ENCODE measurements at places on chromosomes 11 and 22.

- no peak for DNase-seq
These were observed 267.6 kb upstream of the TENM4 start for GRCh38 chr11:79708319-79708932.

DNA sequence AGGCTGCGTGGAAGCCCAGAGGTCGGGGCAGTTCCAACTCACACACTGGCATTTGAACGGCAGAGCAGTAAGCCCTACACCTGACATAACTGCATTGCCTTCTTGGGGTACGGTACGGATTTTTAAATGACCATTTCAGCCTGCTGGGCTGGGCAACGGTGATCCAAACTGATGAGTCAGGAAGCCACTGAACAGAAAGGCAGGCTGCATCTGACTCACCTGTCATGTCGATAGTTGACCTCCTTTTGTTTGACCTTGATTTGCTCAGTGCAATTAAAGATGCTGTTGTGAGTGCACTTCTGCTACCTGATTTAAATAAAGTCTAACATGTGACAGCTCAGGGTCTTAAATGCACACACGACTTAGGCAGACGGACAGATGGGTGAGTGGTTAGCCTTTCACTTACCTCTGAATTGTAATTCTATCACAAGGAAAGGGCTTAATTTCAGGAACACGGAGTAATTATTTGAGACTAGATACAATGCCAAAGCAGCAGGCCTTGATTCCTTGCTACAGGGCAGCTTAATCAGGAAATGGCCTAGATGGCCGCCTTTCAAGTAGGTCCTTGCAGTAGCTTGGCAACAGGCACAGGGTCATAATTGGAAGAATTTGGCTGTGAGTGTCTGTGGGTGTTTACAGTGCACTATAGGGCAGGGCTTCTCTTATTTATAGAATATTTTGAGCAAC, 52.2 kb downstream of the BMAL1 start:
- DNase-seq, result no peak

DNA sequence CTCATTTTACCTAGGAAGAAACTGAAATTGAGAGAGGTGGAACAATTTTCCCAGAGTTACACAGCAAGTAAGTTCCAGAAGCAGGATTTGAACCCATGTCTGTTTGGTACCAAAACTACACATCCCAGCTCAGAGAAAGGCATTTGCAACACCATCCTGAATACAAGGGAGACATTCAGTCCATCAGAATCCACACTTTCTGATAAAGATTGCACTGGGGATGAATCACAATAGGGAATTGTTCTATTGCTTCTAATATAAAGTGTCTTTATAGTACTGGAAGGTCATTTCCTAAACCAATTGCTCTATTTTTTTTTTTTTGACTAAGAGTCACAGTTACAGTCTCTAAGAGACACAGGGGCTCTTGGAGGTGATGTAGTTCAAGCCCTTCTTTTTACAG, 208.1 kb upstream of the CADM1 start:
- DNase-seq, result no peak

DNA sequence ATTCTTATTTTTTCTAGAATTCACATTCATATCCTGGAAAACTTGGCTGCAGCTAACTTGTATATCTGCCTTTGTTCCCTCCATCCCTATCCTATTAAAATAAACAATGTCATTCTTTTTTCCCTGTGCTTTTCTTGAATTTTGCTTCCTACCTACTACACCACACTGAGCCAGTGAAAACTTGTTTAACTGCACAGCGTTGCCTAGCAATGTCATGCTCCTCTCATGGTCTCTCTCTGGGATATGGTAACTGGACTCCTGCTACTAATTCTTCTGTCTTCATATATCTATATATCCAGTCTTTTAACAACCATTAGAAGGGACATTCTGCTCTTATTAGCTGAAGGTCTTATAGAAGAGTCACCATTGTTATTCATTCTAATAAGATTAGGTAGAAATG, 434.4 kb downstream of the METTL15 start:
- DNase-seq, result no peak

GRCh38 chr11:2737226-2737590, 37.4 kb upstream of the KCNQ1OT1 start:
- DNase-seq, result no peak

DNA sequence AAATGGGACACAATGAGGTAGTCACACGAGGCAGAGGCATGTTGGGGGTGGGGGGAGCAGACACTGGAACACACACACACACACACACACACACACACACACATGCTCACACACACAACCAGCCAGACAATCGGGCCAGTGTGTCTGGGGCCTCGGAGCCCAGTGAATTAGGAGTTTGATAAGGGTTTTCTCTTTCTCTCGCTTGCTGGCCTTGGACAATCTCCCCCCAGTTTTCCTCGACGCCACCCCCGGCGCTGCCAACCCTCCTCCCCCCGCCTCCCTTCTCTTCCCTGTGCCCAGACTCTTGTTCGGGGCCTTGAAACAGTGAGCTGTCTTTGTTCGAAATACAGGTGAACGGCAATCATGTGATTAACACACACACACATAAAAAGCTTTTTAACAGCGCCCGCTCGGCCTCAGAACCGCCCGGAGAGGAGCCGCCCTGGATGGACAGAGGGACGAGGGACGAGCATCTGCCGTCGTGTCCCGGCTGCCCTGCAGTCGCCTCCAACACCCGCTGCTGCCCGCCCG, 1.5 kb upstream of the SOX10 start:
- DNase-seq, result no peak

DNA sequence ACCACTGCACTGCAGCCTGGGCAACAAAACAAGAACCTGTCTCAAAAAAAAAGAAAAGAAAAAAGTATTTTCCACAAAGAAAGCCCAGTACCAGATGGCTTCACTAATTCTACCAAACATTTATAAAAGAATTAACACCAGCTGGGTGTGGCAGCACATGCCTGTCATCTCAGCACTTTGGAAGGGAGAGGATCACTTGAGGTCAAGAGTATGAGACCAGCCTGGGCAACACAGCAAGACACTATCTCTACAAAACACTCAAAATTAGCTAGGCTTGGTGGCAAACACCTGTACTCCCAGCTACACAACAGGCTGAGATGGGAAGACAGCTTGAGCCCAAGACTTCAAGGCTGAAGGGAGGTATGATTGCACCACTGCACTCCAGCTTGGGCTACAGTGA, 20.1 kb downstream of the RSF1 start:
- DNase-seq, result no peak

- no peak for DNase-seq
These were observed 133.0 kb upstream of the C11orf58 start for GRCh38 chr11:16605389-16605893.
